ENCODE measurements at places on chromosomes 11 and 22. TPM values are rescaled to one million over a fixed set of nuclear protein-coding genes. Genes with fewer than 3 reads are reported as not detected.

The FOLR2 gene
- not detected for total RNA-seq

The FAM181B gene
- total RNA-seq, result not detected

The OR51B5 gene
- total RNA-seq, result not detected

The SUSD2 gene
- total RNA-seq, result 1.2 TPM

The IGF2 gene
- 11.4 TPM for total RNA-seq

The CD6 gene
- total RNA-seq, result 0.53 TPM
